ENCODE measurements at places on chromosomes 13 and 19. TPM values are rescaled to one million over a fixed set of nuclear protein-coding genes. Genes with fewer than 3 reads are reported as not detected.

ANKRD24 gene
- 0.18 TPM for total RNA-seq

ZNF175 gene
- 6.4 TPM for total RNA-seq

APC2 gene
- 0.36 TPM for total RNA-seq

TPTE2 gene
- not detected for total RNA-seq

PCDH20 gene
- not detected for total RNA-seq

SLC25A15 gene
- 16.1 TPM for total RNA-seq

TRIP10 gene
- 39.1 TPM for total RNA-seq

SH2D3A gene
- total RNA-seq, result not detected

ZNF524 gene
- 2.3 TPM for total RNA-seq

ETV2 gene
- total RNA-seq, result 0.28 TPM

CATSPERD gene
- total RNA-seq, result not detected

MYADM gene
- total RNA-seq, result 5.3 TPM

PSG6 gene
- not detected for total RNA-seq

ZNF497 gene
- total RNA-seq, result 0.56 TPM

MBD3L2 gene
- not detected for total RNA-seq

EID2 gene
- 6.9 TPM for total RNA-seq

GRIN2D gene
- under 0.01 TPM for total RNA-seq

TNPO2 gene
- total RNA-seq, result 36.0 TPM

IZUMO2 gene
- total RNA-seq, result not detected

GPR4 gene
- total RNA-seq, result not detected

NDUFA3 gene
- total RNA-seq, result 7.9 TPM

MUC16 gene
- total RNA-seq, result not detected

MISP gene
- not detected for total RNA-seq

C19orf73 gene
- 0.28 TPM for total RNA-seq

URAD gene
- total RNA-seq, result not detected

PABPC3 gene
- total RNA-seq, result under 0.01 TPM

POLD1 gene
- 13.8 TPM for total RNA-seq

Data from IMR-90 (cell line).